ENCODE measurements at places on chromosomes 5 and 9. TPM values are rescaled to one million over a fixed set of nuclear protein-coding genes. Genes with fewer than 3 reads are reported as not detected.

DNA sequence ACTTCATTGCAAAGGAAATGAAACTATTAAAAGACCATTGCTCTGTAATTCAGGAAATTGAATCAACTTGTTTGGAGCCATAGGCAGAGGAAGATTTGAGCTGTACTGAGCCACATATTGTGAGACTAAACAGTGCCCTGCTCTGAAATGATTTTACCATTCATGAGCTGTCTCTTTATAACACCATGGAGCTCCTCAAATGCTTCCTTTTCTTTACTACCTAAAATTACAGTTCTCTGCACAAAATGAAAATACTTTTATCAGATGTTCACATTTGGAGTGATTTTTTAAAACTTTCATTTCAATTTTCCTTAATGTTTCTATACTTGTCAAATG lies 97.9 kb downstream of the NLN start:
- H3K4me3 ChIP-seq, result no peak overlapping the region
- H3K27ac ChIP-seq, result no peak overlapping the region
- no peaks in the 10 kb centered on the region for H3K27me3 ChIP-seq
- H3K4me1 ChIP-seq, result no peaks in the 10 kb centered on the region

DNA sequence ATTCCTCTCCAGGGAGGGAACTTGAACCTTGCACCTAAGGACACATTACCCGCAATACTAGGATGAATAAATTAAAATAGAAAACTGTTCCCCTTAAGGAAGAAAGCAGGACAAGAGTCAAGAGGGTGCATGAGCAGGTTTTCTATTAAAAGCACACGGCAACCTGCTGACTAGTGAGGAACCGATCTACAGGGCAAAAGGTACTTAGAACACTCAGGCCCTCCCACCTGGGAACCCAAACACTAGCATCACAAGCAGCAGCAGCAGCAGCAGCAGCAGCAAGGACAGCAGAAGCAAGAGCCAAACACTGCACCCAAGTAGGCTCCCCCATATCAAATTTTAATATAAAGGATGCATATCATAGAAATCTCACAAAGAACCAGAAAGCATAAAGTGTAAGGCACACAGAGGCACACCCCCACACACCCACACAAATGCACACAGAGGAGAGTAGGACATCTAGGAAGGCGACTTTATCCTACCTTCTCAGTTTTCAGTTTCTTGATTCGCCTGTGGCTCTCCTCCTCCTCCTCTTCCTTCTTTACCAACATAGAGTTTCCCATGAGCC lies 2.8 kb downstream of the ZNF608 start:
- H3K27me3 ChIP-seq, result no peaks in the 10 kb centered on the region
- H3K27ac ChIP-seq, result peak overlapping the region; percentile 87

TRIM36 gene
- 3.0 TPM for total RNA-seq

NEUROG1 gene
- total RNA-seq, result not detected

DNA sequence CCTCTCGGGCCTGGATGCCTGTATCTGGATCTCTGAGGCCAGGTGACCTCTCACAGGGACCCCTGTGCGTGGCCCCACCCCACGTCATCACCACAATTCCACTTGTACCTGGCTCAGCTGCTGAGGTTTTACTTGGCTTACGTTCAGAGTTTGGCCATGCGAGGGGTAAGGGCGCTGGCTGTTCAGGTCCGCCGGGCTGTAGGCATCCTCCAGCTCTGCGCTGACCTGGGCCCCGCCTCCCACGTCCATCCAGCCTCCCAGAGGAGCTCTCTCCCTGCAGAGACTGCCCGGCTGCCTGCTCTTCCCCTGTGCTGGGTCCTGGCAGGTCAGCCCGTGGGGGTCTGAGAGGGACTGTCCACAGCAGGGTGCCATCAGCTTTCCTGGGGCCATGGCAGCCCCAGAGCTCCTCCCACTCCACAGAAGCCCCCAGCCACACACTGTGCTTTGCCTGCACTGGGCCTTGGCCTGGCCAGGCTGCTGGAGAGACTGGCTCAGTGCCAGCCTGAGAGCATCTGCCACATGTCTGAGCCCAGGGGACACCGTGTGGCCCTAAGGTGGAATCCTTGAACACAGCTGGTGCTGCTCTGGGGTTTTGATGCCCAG lies 43.6 kb downstream of the SLC6A3 start:
- no peaks in the 10 kb centered on the region for H3K27me3 ChIP-seq
- H3K27ac ChIP-seq, result no peak overlapping the region
- H3K4me1 ChIP-seq, result no peaks in the 10 kb centered on the region
- no peak overlapping the region for H3K4me3 ChIP-seq
- no peaks in the 10 kb centered on the region for H3K36me3 ChIP-seq

- H3K27me3 ChIP-seq, result peaks cover 20% of the 10 kb centered on the region
- no peak overlapping the region for H3K27ac ChIP-seq
- H3K4me1 ChIP-seq, result peaks cover 12% of the 10 kb centered on the region
- no peak for DNase-seq
- no peaks in the 10 kb centered on the region for H3K36me3 ChIP-seq
These were observed 715.3 kb upstream of the WWC1 start for GRCh38 chr5:167576126-167576525.

- H3K4me3 ChIP-seq, result no peak overlapping the region
- H3K4me1 ChIP-seq, result no peaks in the 10 kb centered on the region
- H3K36me3 ChIP-seq, result no peaks in the 10 kb centered on the region
- no peaks in the 10 kb centered on the region for H3K27me3 ChIP-seq
- no peak overlapping the region for H3K27ac ChIP-seq
- no peak for DNase-seq
These were observed 41.3 kb downstream of the ZNF366 start for GRCh38 chr5:72465601-72466563.

N4BP3 gene
- 0.52 TPM for total RNA-seq

GRCh38 chr9:127578952-127579853 lies 32.9 kb upstream of the STXBP1 start:
- DNase-seq, result peak; percentile 96
- no peaks in the 10 kb centered on the region for H3K27me3 ChIP-seq
- H3K27ac ChIP-seq, result peak overlapping the region; percentile 96
- H3K4me3 ChIP-seq, result no peak overlapping the region
- H3K36me3 ChIP-seq, result no peaks in the 10 kb centered on the region

GRCh38 chr9:135338546-135338945 lies 141.0 kb upstream of the PPP1R26 start:
- H3K4me1 ChIP-seq, result peaks cover 3% of the 10 kb centered on the region
- H3K36me3 ChIP-seq, result no peaks in the 10 kb centered on the region
- H3K27me3 ChIP-seq, result no peaks in the 10 kb centered on the region
- peak; percentile 6 for DNase-seq

CCNB1 gene
- total RNA-seq, result 1.6 TPM

NRARP gene
- 24.4 TPM for total RNA-seq

TUSC1 gene
- total RNA-seq, result 14.3 TPM

GRCh38 chr5:139646111-139646510 lies 2.0 kb upstream of the CXXC5 start:
- H3K4me1 ChIP-seq, result peaks cover 55% of the 10 kb centered on the region
- no peaks in the 10 kb centered on the region for H3K36me3 ChIP-seq
- no peak overlapping the region for H3K4me3 ChIP-seq
- peak; percentile 9 for DNase-seq

ADAMTSL1 gene
- 0.99 TPM for total RNA-seq

ALDOB gene
- total RNA-seq, result 86.6 TPM

- DNase-seq, result no peak
- H3K27ac ChIP-seq, result no peak overlapping the region
- H3K27me3 ChIP-seq, result no peaks in the 10 kb centered on the region
- no peak overlapping the region for H3K4me3 ChIP-seq
- peaks cover 3% of the 10 kb centered on the region for H3K4me1 ChIP-seq
These were observed 174.8 kb upstream of the OR13F1 start for GRCh38 chr9:104329245-104329644.

DTWD2 gene
- 7.5 TPM for total RNA-seq

GRCh38 chr5:122156724-122157325 lies 27.5 kb downstream of the ZNF474 start:
- no peak overlapping the region for H3K27ac ChIP-seq
- DNase-seq, result no peak
- H3K4me3 ChIP-seq, result no peak overlapping the region
- no peaks in the 10 kb centered on the region for H3K27me3 ChIP-seq
- no peaks in the 10 kb centered on the region for H3K36me3 ChIP-seq
- H3K4me1 ChIP-seq, result no peaks in the 10 kb centered on the region

DNA sequence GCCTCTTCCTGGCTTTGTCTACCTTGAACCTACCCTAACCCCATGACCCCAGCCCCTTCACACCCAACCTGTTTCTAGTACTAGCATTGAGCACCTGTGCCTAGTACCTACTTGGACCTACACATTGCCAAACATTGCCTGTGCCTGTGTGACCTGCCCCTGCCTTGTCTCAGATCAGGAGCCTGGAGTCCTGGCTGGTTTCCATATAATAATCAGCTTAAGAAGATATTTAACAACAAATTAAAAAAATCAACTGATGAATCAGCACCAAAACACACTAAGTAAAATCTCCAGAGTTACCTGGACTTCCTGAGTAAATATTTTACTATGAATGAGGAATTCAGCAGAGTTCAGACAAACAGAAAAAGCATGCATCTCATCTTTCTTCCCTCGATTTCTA lies 17.7 kb downstream of the LPAR1 start:
- no peaks in the 10 kb centered on the region for H3K27me3 ChIP-seq
- H3K4me1 ChIP-seq, result peaks cover 32% of the 10 kb centered on the region

PCSK1 gene
- total RNA-seq, result 7.9 TPM

DNA sequence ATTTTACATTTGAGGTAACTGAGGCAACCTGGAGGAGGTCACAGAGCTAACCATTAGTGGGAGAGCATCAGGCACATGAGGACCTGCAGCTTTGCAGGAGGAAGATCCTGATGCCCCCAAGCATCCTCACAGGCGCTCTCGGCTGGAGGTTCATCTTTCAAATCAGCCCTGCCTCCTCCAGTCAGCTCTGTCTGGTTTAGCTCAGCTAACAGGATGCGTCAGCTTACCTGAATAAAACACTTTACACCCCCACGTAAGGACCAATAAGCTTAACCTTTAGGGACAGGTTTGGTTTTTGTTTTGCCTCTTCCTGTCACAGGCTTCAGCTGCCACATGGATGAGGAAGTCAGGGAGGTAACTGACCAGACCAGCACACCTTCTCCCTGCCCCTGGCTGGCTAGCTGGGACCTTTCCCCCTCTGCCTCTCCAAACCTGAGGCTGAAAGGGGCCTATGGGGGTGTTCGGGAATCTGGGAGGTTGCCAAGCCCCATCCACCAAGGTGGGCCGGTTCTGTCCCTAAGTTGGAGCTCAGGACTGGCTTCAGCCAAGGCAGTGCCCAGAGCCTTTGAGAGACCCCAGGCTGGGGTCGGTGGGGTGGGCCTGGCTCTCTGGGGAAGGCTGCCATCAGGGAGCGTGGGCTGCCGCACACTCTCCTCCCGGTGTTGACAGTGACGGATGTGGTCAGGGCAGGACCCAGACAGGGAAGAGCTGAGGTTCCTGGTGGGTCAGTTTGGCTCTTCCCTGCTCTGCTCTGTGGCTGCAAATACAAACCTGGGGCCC lies 20.0 kb upstream of the FCN1 start:
- H3K27ac ChIP-seq, result no peak overlapping the region
- H3K4me3 ChIP-seq, result no peak overlapping the region
- no peaks in the 10 kb centered on the region for H3K36me3 ChIP-seq
- peaks cover 11% of the 10 kb centered on the region for H3K4me1 ChIP-seq
- DNase-seq, result no peak

DNA sequence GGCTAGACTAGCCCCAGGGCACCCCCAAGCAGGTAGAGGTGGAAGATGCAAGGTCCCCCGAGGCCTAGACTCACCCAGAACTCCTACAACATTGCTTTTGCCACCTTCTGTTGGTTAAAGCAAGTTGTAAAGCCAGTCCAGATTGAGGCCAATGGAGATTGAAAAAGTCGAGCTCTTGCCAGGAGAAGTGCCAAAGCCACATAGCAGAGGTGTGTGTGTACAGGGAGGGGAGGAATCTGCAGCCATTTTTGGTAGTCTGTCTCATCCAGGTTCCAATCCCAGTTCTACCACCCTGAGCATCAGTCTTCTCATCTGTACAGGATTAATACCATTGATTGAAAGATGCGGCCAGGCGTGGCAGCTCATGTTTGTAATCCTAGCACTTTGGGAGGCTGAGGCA lies 12.3 kb upstream of the URM1 start:
- H3K36me3 ChIP-seq, result peaks cover 6% of the 10 kb centered on the region
- H3K27me3 ChIP-seq, result no peaks in the 10 kb centered on the region
- no peak overlapping the region for H3K27ac ChIP-seq
- no peak for DNase-seq

PCDHB15 gene
- total RNA-seq, result 3.1 TPM

SOX30 gene
- total RNA-seq, result not detected

- H3K36me3 ChIP-seq, result no peaks in the 10 kb centered on the region
- peaks cover 16% of the 10 kb centered on the region for H3K4me1 ChIP-seq
- peak overlapping the region; percentile 14 for H3K4me3 ChIP-seq
- DNase-seq, result no peak
These were observed 857 bp downstream of the FAM169A start for GRCh38 chr5:74865256-74865803.

- no peak within 1 kb of the TSS for H3K4me3 ChIP-seq
- peak; percentile 81 for DNase-seq
- no peaks in the 10 kb centered on the region for H3K36me3 ChIP-seq
- H3K27ac ChIP-seq, result no peak within 1 kb of the TSS
- no peaks in the 10 kb centered on the region for H3K27me3 ChIP-seq
These were observed at the start of gene ARAP3 for GRCh38 chr5:141681695-141682641. TSS of gene ARAP3 (minus strand) at chr5:141682230. CDS start at chr5:141680486, 1,744 bp downstream.

DOCK2 gene
- 7.6 TPM for total RNA-seq

GRCh38 chr5:157342822-157343402 lies 77.0 kb downstream of the CYFIP2 start:
- no peak overlapping the region for H3K4me3 ChIP-seq
- H3K27ac ChIP-seq, result no peak overlapping the region
- peak; percentile 32 for DNase-seq

DAB2 gene
- 39.4 TPM for total RNA-seq

DNA sequence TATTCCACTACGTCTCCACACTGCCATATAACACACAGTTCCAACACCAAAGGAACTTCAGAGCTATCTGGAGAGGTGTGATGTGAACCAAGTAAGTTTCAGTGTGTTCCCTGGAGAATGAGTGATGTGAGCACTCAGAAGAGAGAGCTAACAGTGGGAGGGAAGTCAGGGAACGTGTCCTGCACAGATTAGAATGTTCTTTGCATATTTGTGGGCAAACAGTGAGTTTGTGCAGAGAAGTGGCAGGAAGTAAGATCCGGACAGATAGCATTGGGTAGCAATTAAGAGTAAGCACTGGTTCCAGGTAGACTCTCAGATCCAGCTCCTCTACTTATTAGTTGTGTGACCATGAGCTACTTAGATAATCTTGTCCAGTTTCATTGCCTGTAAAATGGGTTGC lies 206.4 kb downstream of the PDZD2 start:
- no peak overlapping the region for H3K27ac ChIP-seq
- no peaks in the 10 kb centered on the region for H3K36me3 ChIP-seq
- no peak overlapping the region for H3K4me3 ChIP-seq
- DNase-seq, result no peak
- no peaks in the 10 kb centered on the region for H3K4me1 ChIP-seq

GRCh38 chr5:54621709-54622108 lies 104.2 kb downstream of the SNX18 start:
- H3K36me3 ChIP-seq, result no peaks in the 10 kb centered on the region
- H3K27me3 ChIP-seq, result no peaks in the 10 kb centered on the region
- no peak overlapping the region for H3K27ac ChIP-seq
- H3K4me1 ChIP-seq, result no peaks in the 10 kb centered on the region
- H3K4me3 ChIP-seq, result no peak overlapping the region

GRCh38 chr9:82679472-82679871 lies 383.5 kb downstream of the RASEF start:
- DNase-seq, result no peak
- H3K4me1 ChIP-seq, result no peaks in the 10 kb centered on the region
- H3K27ac ChIP-seq, result no peak overlapping the region
- H3K36me3 ChIP-seq, result no peaks in the 10 kb centered on the region
- H3K4me3 ChIP-seq, result no peak overlapping the region
